Psoas muscle (tissue), 8 donors: ENCODE measurements at places on chromosomes 3 and 15.

DNA sequence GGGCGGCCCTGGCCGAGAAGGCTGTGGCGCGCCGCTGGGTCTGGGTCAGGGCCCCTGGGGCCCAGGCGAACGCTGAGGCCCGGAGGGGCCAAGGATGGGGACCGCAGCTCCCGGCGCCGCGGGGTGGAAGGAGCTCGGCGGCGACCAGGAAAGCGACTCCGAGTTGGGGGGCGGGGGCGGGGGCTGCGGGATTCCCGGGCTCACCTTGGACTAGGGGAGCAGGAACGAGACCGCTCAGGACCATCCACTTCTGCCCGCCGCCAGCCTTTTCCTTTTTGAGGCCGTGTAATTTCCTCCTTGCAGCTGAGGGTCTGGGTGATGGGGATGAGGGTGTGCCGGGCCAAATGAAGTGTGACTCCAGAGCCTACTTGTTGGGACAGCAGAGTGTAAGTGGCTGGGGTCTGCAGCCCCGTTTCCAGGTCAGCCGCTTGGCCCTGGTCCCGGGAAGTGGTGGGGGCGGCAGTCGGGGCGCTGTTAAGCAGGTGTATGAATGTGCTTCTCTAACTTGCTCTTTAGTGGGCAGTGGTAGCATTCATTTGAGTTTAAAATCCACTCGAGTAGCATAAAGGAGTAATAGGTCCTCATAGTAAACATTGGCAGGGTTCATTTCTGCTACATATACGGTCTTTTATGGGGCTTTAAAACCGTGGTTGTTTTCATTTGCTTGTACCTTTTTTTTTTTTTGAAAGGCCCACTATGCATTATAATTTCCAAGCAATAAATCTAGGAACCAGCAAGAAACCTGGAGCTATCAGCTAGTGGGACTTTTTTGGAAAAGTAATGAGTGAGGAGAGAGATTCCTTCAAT is 717 bp downstream of the PXK start:
- no peak for DNase-seq

DNA sequence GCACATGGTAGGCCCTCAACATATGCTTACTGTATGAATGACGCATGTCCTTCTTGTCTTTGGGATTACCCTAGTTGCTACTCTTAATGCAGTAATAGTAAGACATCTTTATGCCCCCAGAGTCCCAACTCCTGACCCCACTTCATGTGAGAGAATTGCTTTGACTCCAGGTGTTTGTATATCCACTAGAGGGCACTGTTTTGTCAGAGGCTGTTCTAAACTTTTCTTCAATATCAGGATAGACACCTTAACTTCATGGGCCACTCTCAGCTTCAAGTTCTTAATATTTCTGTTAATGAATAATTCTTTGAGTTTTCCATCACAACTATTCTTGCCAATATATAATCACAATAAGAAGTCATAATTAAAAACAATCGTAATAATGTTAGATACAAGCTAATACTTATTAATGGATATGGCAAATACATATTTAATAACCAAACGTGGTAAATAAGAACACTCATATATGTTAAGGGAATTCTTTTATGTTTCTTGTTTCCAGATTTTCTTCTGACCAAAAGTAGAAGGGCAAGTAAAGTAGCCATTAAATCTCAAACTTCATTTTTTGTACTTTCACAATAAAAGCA is 337.2 kb upstream of the DNAJC19 start:
- no peak for DNase-seq

GRCh38 chr3:155019575-155019974 is 60.5 kb upstream of the MME start:
- no peak for DNase-seq

DNA sequence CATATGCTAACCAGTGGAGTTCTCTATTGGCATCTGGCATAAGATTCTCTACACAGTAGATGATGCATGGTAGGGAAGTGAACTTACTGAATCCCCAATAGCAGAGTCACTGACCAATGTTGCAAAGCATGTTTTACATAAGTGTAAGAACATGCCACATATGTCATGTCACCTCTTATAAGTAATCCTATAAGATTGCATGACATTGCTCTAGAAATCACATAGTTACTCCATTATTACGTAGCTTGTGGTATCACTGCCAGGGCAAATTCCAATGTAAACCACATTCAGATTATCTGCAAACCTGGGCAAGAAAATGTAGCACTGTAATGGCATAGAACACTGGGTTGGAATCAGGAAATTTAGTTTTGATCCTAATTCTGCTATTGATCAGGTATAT is 198.2 kb upstream of the UMPS start:
- DNase-seq = no peak
